ENCODE measurements at places on chromosomes 3 and 15.

DNA sequence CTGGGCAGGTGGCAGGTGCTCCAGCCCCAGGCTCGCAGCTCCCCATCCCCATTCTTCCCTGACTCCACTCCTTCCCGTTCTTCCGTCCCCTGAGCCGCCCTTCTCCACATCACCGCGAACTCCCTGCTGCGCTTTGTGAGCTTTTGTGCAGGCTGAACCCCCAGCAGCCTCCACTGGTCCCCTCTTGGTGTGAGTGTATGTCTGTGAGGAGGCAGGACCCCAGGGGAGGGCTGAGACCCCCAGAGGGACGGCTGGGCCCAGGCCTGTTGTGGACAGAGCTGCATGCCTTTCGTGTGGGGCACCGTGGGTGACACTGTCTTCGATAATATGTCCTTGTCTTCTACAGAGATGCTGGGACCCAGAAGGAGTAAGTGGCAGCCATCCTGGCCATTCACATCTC, 7.3 kb upstream of the ITIH3 start:
- no peak for DNase-seq

DNA sequence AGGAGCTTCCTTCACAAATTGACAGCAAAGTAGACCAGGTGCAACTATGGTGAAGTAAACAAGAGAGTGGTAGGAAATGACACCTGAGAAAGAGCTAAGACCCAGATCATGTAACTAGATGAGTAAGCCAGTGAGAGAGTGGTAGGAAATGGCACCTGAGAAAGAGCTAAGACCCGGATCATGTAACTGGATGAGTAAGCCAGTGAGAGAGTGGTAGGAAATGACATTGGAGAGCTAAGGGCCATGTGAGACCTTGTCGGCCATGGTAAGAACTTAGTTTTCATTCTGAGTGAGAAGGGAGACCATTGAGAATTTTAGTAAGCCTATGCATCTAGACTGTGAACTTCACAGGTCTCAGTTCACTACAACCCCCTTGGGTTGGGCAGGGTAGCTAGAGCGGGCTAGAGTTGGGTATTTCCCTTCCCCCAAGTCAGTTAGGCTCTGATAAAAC, 5.4 kb upstream of the SENP7 start:
- no peak for DNase-seq

DNA sequence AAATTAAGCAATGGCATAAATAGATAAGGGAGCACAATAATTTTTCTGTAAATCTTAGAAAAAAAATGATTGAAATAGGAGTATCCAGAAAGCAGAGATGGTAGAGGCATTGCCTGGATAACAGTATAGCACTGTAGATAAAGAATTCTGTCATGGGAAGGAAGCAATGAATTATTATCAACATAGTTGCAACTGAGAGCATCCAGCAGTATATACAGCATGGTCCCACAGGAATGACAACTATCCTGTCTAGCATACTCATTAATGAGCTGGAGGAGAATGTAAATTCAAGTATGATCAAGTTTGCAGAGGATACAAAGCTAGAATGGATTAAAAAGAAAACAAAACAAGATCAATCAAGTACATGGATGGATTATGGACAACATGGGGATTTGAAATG, 90.8 kb downstream of the DPH6 start:
- no peak for DNase-seq

GRCh38 chr15:95825671-95826411, 504.7 kb upstream of the NR2F2 start:
- DNase-seq, result no peak

DNA sequence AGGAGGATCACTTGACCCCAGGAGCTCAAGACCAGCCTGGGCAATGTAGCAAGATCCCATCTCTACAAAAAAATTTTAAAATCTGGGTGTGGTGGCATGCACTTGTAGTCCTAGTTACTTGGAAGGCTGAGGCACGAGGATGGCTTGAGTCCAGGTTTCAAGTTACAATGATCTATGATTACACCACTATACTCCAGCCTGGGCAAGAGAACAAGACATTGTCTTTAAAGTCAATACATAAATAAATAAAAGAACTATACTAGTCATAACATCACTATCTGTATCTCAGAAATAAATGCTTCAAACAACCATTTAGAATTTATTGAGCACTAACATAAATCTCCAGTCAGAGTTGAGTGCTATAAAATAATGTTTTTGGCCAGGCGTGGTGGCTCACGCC, 8.5 kb upstream of the PHLDB2 start:
- DNase-seq, result no peak

GRCh38 chr15:91649831-91650321, 203.6 kb upstream of the SLCO3A1 start:
- no peak for DNase-seq

DNA sequence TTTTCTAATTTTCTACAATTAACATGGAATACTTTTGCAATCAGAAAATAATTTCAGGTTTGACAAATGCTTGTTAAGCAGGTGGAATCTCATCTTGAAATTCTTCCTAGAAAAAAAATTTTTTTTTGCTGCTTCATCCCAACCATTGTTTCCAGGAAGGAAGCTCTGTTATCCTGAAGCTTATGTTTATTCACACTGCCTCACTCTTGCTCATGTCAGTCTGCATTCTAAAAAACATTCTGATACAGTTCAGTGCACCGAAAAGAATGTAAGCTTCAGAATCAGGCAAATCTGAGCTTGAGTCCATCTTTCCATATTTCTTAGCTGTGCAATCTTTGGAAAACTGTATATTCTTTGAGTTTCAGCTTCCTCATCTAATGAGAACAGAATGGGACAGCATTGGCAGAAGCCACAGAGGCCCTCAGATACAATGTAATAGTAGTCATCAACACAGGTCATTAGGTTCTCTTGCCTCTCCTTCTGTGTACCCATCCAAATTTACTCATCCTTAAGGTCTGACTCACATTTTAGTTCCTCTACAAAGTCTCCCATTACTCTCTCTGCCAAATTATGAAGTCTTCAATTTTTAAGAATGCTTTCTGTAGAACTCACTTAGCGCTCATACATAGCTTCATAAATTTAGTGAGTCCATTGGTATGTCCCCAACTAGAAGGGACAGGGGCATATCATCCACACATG, 881.8 kb upstream of the NR2F2 start:
- DNase-seq, result no peak

GRCh38 chr15:39807791-39808190, 25.1 kb upstream of the FSIP1 start:
- no peak for DNase-seq

DNA sequence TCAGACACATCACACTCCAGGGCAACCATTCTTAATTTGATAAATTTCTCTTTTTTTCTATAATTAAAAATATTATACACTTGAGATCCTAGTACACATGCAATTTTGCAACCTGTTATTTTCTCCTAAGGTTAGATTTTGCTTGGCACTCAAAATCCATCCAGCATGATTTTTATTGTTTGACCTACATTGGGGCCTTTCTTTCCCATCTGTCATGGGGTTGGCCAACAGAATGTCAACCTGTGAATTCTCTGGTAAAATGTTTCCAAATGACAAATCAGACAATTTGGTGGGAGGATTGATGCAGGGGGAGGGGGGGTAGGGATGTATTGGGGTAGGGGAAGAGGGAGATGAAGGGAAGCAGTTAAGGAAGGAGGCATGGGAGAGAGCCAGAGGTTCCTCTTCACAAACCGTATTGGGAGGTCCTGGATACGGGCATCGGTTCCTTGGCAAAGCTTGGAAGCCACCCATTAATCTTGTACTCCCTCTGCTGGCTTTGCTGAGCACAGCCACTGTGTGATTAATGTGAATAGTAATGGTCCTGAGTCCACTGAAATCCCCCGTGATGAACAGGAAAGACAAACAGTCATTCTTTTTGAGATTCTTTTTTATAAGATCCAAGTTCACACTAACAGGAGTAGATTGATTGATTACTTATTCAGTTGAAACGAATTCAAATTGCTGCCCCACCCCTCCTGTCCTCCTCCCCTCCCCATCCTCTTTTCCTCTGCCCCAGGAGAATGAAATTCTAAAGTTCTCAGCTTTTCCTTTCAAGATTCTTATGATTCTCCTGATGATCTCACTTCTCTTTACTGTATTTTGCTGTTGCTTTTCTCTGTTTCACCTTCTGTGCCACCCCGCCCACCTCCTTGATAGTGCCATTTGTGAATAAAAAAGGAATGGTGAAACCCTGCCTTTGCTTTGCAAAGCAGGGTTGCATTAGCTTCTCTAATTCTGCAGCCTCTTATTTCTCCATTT, 82.2 kb upstream of the SLC25A26 start:
- no peak for DNase-seq

DNA sequence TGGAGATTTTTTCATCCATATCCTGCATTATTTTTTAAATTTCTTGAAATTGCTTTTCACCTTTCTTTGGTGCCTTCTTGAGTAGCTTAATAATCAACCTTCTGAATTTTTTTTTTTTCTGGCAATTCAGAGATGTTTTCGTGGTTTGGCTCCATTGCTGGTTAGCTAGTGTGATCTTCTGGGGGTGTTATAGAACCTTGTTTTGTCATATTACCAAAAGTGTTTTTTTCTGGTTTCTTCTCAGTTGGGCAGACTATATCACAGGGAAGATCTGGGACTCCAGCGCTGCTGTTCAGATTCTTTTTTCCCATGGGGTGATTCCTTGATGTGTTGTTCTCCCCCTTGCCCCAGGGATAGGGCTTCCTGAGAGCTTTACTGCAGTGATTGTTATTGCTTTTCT, 23.8 kb upstream of the TIGIT start:
- DNase-seq, result no peak

- no peak for DNase-seq
Observed at GRCh38 chr3:10281951-10282350, 10.8 kb downstream of the GHRL start.

GRCh38 chr15:85691350-85692240, 103.1 kb downstream of the KLHL25 start:
- DNase-seq, result no peak

- no peak for DNase-seq
Observed at GRCh38 chr15:69576948-69577351, 124.3 kb downstream of the RPLP1 start.

GRCh38 chr3:188298585-188298984, 144.6 kb downstream of the LPP start:
- DNase-seq, result no peak
